ENCODE measurements at places on chromosomes 3 and 15.

GRCh38 chr3:976006-976405 is 116.8 kb upstream of the CNTN6 start:
- DNase-seq = no peak

DNA sequence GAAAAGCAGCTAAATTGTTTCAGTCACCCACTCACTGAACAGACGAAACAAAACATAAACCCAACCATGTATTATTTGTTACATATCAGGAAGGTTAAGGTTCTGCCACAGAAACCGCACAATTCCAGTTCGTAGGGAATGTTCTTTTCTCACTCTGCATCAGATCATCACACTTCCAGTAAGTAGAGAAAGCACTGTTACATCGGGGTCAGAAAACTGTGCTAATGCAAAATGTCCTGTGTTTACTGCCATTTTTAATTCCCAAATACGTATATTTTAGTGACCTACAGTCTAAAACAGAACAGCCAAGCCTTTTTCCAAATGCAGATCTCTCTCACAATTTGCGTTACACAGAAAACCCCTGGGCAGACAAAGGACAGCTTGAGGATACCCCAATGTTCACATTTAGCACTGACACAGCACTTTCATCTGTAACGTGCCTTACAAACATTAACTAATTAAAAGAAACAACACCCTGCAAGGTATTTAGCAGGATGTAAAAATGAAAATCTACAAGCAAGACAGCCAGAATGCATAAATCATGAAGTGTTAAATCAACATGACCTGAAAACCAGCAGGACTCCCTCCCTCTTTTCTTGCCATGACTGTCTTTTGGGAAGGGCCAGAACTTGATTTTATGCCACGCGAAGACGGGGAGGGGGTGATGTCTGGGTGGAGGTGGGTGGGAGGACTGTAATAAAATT is 34.8 kb upstream of the SKIL start:
- DNase-seq = no peak

DNA sequence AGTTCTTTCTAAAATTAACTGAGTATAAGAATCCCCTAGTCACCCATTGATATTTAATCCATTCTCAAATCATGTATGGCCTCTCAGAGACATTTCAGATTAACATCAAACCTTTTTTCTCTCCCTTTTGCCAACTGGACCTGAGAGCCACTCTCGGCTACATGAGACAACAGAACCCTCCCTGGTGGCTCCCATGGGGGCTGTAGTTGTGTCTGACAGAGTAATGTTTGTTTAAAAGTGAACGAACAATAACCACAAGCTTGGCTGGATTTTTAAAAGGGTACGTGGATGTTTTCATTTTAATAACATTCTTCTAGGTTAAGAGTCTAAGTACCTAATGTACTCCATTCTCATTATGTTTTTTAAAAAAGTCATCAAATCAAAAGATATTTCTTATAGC is 37.1 kb downstream of the P3H2 start:
- DNase-seq = no peak

- DNase-seq = no peak
These were observed 202.5 kb downstream of the UBE3A start for GRCh38 chr15:25236143-25236860.

DNA sequence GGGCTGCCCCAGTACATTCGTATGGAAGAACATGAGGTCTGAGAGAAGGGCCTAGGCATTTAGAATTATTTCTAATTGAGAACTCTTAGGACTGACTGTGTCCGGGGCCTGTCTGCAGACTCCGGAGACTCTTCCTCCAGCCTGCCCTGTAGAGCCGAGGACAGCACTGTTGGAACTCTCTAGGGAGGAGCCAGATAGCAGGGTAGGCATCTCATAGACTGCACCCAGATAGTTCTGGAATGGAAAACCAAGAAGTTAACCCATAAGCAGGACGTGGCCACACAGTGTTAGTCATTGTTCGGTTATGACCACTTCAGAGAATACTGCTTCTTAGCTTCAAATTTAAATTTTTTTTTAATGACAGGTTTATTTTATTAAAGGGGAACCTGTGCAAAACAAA is 59.5 kb downstream of the SNRK start:
- DNase-seq = no peak

DNA sequence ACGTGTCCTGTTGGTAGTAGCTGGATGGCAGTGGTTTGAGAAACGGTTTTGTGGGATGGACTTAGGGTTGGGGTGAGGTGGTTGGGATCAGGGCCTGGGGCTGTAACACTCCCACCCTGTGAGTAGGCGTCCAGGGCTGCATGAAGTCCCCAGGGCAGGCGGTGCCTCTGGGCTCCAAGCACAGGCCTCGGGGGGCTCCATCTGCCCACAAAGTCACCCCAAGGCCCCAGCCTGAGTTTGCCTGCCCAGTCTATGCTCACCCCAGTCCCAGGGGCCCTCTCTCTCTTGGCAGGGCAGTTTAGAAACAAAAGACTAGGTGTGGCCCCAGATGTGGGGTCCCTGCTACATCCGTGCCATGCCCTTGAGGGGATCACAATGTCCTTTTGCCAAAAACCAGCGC is 86.9 kb upstream of the PRR23E start:
- no peak for DNase-seq

DNA sequence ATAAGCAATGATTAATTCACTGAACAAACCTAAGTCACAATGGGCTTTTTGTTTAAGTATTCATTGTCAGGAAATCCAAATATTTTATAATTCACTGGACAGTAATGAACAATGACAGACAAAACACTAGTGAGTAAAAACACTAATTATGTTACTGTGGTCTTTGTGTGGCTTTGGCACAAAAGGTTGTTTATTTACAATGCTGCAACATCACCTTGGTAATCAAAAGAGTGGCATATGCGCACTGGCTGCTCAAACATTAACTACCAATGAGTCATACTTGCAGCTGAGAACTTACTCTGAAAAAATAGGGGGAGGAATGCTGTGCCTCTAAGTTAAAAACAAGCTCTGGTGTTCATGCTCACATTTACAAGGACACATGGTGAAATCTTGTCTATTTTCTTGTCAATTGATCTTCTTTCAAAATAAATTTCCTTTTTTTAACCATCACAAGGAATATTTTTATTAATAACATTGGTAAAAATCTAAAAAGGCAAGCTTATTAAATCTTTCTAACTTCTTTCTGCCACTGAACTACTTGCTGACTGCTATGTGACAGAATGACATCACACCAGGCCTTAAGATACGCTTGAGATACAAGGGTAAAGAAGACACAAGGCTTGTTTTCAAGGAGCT is 85.2 kb upstream of the PPIB start:
- no peak for DNase-seq

GRCh38 chr3:80087767-80088166 is 320.0 kb upstream of the ROBO1 start:
- DNase-seq = no peak

DNA sequence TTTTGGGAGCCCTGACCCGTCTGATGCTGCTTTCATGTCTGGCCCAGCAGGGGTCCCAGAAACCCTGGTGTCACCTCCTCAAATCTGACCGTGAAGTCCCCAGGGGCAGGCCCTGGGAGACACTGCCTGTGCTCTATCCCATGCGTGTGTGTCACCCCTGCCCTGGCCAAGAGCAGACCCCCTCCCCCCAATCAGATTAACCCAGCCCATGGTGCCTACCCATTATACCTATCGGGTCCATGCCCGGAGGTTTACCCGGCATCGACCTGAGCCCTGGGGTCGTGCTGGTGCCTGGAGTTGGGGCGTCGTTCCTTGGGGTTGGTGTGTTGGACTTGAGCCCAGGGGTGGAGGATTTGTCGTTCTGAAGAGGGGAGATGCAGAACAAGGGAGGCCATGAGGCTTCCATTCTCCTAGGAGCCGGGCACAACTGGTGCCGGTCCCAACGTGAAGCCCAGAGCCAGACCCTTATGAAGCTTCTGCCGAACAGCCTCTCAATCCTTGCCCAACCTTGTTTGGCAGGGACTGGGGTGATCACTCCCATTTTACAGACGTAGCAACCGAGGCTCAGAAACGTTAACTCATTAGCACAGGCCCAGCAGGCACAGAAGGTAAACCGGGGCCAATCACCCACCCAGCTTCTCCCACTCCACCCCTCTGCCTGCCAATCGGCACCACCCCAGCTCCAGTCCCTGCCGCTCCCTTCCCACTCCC is 39.6 kb downstream of the TLE3 start:
- DNase-seq = no peak

DNA sequence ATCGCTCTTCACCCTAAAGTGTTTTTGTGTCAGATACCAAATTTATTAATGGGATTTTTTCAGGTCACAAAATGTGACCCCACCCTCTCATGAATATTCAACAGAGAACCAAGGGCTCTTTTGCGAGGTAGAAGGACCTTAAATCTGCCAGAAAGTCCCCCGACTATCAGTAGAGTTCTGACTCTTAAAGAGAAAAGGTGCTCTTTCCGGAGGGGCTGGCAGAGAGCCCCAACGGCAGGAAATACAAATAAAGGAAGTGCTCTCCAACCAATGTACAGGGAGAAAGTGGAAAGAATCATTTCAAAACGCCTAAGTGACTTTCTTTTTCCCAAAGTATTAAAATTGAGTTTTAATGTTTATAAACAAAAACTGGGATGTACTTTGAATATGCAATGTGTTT is 517.2 kb downstream of the FOXP1 start:
- no peak for DNase-seq

GRCh38 chr3:40504636-40505430 is 1.0 kb upstream of the ZNF620 start:
- DNase-seq = no peak

DNA sequence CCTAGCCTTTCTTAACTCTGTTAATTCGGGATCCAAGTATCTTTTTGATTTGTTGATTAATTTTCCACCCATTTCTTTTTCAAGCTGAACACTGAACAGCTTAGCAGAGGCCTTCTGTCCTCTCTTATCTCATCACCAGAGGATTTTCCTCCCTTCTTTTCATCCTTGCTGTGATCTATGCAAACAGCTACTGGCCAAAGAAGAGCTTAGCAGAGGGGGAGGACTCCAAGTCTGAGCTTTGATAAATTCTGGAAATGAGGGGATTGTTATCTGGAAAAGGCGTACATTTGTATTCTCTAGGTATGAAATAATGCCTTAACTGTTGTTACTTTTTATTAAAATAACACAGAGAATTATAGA is 13.4 kb downstream of the DZIP3 start:
- DNase-seq = no peak

- DNase-seq = no peak
These were observed 60.5 kb downstream of the THBS1 start for GRCh38 chr15:39641191-39641889.

- DNase-seq = no peak
These were observed 29.1 kb upstream of the VIPR1 start for GRCh38 chr3:42473083-42473932.

GRCh38 chr3:94887065-94887464 is 824.2 kb downstream of the NSUN3 start:
- DNase-seq = no peak

DNA sequence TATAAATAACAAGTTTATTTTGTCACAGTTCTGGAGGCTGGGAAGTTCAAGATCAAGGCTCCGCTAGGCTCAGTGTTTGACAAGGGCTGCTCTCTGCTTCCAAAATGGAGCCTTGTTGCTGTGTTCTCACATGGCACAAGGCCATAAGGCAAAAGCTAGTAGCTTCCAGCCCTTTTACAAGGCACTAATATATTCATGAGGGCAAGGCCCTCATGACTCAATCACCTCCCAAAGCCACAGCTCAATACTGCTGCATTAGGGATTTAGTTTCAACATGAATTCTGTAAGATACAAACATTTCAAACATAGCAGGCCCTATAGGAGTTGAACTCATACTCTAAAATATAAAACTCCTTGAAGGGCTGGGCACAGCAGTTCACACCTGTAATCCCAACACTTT is 30.2 kb downstream of the ZBTB11 start:
- DNase-seq = no peak

DNA sequence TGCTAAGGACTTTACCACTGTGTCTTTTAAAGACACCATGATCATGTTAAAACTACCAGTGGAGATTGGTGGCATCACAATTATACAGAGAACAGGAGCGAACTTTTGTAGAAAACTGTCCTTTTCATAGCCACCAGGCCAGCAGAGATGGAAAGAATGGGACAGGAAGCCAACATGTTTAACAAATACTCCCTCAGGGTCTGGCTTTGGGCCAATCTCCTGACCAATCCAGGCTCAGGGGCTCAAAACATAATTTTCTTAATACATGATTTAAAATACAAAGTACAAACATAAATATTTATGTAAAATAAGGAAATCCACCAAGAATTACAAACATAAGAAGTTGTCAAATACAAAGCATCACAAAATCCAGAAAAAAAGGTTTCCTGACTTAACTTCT is 266.0 kb downstream of the VPS13C start:
- DNase-seq = no peak

GRCh38 chr3:108918866-108919265 is 34.8 kb downstream of the GUCA1C start:
- DNase-seq = no peak

DNA sequence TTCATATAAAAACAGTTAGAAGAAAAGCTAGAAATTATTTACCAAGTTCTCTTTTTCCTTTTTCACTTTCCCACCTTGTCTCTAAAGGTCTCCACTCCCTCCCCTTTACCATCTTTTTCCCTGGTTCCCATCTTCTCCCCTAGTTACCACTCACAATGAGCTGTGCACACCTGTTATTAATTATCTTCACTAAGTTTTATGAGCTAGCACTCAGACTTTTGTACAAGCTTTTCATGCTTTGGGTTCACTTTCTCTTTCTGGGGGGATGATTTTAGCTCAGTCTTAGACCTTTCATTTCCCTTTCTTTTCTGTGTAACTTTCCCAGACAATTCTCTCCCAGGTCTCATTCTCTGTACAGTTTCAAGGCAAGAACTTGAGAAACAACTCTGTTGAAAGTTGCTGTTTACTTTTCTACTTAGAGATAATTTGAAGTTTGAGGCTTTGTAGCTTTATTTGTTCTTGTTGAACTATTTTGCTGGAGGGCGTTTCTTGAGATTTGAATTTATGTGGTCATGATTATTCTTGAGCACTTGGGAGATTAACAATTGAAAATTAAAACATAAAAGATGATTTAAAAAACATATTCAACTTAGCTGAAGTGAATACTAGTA is 24.0 kb upstream of the AADAC start:
- DNase-seq = no peak

GRCh38 chr3:126370055-126370454 is 12.8 kb upstream of the KLF15 start:
- DNase-seq = no peak

Measured in stimulated activated CD4-positive, alpha-beta T cell treated with anti-CD3 and anti-CD28 coated beads, Interleukin-2, amount 100 ng/mL, for 48 hours (primary cell).